Fibroblast of skin of scalp (primary cell): ENCODE measurements at places on chromosomes 4 and X.

- DNase-seq = peak; percentile 74
Observed at GRCh38 chrX:153494541-153495361, at the start of gene BGN. BGN (plus strand) TSS chrX:153494980; CDS start chrX:153504632, 9,652 bp downstream.

DNA sequence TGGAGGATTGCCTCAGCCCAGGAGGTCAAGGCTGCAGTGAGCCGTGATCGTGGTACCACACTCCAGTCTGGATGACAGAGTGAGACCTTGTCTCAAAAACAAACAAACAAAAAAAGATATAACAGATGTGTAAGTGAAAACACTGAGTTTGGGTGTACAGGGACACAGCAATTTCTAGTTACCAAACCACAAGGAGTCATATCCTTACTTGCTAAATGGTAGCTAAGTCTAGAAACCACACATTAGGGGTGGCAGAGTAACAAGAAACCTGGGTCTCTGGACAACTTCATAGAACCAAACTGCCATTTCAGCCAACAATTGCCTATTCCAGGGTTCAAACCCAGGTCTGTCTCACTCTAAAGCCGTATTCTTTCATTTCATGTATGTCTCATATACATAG is 20.8 kb downstream of the PPEF2 start:
- no peak for DNase-seq

DNA sequence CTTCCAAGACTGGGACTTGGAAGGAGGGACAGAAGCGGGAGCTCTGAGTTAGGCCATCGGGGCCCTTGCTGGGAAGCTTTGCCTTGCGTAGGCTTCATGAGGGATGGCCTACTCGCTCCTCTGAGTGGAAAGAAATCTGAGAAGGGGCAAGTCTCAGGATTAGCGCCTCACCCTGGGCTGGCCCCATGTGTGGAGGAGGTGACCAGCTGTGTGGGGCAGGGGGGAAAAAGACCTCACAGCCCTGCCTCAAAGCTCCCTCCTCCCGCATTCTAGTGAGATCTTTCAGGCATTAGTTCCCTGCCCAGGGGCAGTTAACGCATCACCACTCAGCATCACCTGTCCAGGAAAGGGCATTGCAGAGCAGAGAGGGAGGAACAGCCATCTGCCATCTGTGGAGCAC is 156.1 kb downstream of the ENPP6 start:
- no peak for DNase-seq

GRCh38 chr4:119794681-119795080 is 166.1 kb upstream of the PDE5A start:
- DNase-seq = no peak

DNA sequence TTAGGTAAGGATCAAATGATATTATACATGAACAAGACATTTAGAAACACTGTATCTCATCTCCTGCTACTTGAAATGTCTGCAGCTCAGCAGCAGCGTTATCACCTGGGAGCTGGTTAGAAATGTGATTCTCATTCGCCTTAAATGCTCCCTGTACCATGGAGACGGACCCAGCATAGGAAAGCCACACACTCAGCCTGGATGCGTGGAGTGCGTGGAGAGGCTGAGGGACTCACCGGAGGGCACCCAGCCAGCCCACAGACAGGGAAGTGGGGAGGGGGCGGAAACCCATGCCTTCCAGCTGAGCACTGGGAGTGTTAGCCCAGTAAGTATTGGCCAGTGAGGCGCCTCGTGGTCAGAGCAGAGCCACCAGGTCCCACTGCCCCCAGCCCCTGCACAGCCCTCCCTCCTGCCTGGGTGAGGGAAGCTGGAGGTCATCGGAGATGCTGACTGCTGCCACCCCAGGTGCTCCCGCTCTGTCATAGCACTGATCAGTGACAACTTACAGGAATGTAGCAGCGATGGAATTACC is 15.2 kb downstream of the SUPT20HL1 start:
- DNase-seq = no peak
